Osteoblast (primary cell): ENCODE measurements at places on chromosomes 16 and 17.

DNA sequence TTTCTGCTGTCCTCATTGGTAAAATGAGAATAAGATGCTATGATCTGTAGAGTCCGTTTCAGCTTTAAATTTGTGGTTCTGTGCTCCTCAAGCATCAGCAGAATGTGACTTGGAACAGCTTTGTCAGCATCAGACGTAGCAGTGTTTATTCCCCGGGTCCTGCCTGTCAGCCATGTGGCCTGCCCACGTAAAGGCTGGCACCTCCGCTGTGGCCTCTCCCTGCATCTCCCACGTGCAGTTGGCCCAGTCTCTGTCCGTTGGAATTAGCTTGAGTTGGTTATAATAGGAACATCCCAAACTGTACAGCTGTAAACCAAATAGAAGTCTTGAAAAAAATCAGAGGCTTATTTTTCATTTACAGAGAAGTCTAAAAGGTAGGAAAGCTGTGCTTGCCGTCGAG is 61.7 kb downstream of the ARHGAP44 start:
- peak; percentile 15 for DNase-seq

- peak; percentile 88 for DNase-seq
Measured at GRCh38 chr16:8660841-8661301, 13.5 kb upstream of the ABAT start.

- DNase-seq: peak; percentile 8
Measured at GRCh38 chr16:28108590-28109247, 45.2 kb upstream of the GSG1L start.

GRCh38 chr17:41483991-41484826 is 3.3 kb upstream of the KRT35 start:
- DNase-seq: no peak

DNA sequence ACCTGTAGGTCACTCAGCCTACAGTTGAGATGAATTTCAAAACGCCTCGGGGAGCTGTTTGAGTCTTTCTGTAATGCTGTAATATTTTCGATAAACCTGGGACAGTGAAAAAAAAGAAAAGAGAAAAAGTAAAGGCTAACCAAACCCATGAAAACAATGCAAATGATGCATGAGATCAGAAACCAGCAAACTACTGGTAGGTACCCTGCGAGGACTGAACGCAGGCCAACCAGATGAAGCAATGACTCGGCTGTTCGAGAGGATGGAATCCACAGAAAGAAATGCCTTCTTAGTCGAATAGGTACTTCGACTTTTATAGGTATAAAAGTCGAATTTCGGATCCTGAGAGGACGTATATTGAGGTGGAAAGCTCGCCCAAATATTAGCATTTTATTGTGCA is 509 bp upstream of the ATAD5 start:
- no peak for DNase-seq
